Activated naive CD8-positive, alpha-beta T cell treated with anti-CD3 and anti-CD28 coated beads for 36 hours (primary cell): ENCODE measurements at places on chromosomes 11 and 22. TPM values are rescaled to one million over a fixed set of nuclear protein-coding genes. Genes with fewer than 3 reads are reported as not detected.

DNA sequence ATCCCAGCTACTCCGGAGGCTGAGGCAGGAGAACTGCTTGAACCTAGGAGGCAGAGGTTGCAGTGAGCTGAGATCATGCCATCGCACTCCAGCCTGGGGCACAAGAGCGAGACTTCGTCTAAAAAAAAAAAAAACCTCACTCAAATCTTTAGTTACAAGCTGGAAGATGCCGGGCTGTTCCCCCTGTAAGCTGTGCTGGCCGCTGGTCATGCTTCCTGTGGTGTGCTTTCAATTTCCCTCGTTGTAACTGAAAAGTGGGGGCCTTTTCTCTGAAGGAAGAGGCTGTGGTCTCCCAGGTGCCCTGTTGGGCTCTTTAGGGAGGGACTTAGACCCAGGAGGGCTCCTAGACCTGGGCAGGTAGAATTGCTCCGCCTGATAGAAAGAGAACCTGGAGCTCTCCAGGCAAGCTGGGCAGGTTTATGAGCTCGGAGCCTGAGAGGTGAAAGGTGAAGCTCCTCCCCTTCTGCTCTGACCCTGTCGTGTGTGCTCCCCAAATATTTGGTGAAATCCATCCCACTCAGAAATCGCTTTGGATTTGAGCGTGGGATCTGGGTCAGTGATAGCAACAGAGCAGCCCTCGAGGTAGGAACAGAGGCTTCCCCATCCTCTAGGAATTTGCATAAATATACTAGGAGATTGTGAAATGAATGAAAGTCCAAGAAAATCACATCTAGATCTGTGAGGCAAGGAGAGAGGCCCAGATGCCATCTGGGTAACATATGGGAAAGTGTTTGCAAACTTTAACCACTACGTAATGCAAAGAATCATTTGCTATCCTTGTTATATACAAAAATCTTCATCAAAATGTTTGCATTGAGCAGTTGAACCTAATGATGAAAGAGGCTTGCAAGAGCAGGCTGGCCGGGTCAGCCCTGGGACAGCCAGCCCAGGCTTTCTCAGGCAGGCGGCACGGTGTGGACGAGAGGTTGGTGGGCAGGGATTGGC lies 154.3 kb downstream of the FBXO7 start:
- no peak for DNase-seq

GRCh38 chr11:78022397-78023396 lies at the start of gene KCTD14:
KCTD14 (minus strand) TSS chr11:78023276; CDS start chr11:78023249, 27 bp downstream.
- no peak for DNase-seq

Gene PLAAT5
- not detected for total RNA-seq

DNA sequence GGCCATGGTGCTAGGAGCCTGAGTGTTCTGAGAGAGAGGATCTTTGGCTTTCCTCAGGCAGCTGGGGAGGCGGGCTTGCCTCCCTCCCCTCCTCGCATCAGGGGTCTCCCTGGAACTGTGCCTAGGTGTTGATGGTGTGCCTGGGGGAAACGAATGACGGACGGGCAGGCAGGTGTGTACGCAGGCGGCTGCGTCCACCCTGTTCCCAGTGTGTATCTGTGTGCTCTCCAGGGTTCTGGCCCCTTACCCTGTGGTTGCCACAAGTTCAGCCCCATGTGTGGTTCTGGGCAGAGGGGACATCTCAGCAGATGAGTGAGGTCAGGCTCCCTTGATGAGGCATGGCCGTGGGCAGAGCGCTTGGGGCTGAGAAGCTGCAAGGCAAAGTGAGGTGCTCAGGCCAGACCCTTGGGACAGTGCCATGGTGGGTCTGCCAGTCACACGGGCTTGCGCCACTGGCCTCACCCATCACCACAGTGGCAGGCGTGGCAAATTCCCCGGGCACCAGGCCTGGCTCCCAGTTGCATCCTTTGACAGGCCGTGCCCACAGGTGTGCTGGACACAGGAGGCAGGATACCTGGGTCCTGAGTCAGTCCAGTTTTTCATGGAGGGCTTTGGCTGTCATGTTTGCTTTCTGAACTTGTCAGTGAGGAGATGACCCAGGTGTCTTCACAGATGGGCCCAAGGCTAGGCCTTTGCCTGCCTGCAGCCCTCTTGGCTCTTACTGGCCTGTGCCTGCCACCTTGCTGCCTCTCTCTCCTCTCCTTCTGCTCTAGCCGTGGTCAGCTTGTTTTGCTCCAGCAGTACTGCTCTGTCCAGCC lies 27.3 kb downstream of the GNAZ start:
- DNase-seq = no peak

Gene APLP2
- total RNA-seq = 26.5 TPM

Gene OR52I1
- total RNA-seq = not detected

Gene DEUP1
- not detected for total RNA-seq

Gene CCDC81
- 0.42 TPM for total RNA-seq

DNA sequence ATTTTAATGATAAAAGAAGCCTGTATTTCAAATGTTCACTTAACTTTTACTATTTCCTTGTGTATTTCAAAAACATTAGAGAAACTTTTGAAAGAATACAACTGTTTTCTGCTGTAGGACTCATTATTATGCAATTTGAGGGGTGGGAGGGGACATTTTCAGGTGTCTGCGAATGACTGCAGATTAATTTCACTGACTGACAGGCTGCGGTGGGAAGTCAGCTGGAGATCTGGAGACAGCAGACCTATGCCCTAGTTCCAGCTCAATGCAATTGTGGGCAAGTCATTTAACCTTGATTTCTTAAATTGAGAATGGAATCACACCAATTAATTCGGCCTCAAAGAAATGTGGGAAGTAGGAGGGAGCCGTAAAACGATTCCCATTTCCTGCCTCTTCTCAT lies 128.7 kb downstream of the ARL14EP start:
- DNase-seq = no peak

Gene MAML2
- 14.1 TPM for total RNA-seq

Gene CHRDL2
- not detected for total RNA-seq

Gene ARHGAP8
- 3.2 TPM for total RNA-seq

Gene TNNT3
- total RNA-seq = 0.54 TPM
